NCI-H774 (cell line): ENCODE measurements at places on chromosomes 4 and X.

- peak; percentile 64 for DNase-seq
These were observed 62.3 kb upstream of the LNX1 start for GRCh38 chr4:53653484-53654053.

DNA sequence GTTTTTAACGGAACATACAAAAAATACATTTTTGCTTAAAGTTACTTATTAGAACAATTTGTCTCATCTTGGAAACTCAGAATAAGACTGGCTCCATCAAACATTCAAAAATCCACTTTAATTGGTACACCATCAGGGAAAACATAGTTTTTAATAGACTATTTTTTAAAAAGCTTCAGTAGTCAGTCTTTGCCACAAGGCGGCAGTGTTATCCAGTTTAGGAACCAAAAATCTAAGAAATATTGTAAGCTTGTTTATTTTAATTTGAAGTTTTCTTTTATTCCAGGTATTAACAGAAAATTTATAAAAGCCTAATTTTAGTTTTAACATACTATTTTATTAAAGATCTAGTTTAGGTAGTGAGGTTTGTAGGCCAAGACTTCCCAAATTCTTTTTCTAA is 107.7 kb downstream of the APOOL start:
- DNase-seq, result no peak

- DNase-seq, result no peak
These were observed 92.5 kb downstream of the GASK1B start for GRCh38 chr4:158080354-158080753.

GRCh38 chr4:4412641-4413372 is 25.9 kb downstream of the NSG1 start:
- no peak for DNase-seq

DNA sequence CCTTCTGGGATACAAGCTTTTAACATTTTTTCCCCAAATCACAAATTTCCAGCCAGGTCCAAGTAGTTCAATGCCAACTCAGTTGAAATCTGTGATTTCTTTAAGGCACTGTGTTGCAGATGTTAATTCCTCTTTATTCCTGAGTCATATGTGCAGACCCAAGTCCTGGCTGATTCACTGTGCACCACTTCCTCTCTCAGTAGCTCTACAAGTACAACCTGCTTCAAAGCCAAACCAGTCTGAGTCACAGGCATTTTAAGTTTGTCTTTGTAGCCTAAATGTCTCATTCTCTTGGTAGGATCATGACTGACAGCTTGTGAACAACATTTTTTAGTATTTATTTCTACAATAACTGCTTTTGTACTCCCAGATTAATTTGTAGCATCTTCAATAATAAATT is 165.6 kb upstream of the S100G start:
- DNase-seq, result no peak

GRCh38 chr4:133178956-133179355 is 29.9 kb downstream of the PCDH10 start:
- DNase-seq, result no peak

GRCh38 chr4:3807311-3807710 is 41.1 kb downstream of the ADRA2C start:
- DNase-seq, result no peak

- DNase-seq, result no peak
These were observed 2.8 kb downstream of the GPR101 start for GRCh38 chrX:137031039-137031438.

DNA sequence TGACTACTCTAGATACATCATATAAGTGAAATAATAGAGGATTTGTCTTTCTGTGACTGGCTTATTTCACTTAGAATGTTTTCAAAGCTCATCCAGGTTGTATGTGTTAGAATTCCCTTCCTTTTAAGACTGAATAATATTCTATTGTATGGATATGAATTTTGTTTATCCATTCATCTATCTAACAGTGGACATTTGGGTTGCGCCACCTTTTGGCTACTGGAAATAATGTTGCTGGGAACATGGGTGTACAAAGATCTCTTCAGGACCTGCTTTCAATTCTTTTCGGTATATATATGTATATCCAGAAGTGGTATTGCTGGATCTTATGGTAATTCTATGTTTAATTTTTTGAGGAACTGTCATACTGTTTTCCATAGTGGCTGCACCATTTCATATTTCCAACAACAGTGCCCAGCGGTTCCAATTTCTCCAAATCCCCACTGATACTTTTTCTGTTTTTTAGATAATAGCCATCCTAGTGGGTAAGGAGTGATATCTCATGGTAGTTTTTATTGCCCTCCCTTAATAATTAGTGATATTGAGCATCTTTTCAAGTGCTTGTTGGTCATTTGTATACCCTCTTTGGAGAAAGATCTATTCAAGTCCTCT is 3.4 kb upstream of the SCD5 start:
- no peak for DNase-seq

DNA sequence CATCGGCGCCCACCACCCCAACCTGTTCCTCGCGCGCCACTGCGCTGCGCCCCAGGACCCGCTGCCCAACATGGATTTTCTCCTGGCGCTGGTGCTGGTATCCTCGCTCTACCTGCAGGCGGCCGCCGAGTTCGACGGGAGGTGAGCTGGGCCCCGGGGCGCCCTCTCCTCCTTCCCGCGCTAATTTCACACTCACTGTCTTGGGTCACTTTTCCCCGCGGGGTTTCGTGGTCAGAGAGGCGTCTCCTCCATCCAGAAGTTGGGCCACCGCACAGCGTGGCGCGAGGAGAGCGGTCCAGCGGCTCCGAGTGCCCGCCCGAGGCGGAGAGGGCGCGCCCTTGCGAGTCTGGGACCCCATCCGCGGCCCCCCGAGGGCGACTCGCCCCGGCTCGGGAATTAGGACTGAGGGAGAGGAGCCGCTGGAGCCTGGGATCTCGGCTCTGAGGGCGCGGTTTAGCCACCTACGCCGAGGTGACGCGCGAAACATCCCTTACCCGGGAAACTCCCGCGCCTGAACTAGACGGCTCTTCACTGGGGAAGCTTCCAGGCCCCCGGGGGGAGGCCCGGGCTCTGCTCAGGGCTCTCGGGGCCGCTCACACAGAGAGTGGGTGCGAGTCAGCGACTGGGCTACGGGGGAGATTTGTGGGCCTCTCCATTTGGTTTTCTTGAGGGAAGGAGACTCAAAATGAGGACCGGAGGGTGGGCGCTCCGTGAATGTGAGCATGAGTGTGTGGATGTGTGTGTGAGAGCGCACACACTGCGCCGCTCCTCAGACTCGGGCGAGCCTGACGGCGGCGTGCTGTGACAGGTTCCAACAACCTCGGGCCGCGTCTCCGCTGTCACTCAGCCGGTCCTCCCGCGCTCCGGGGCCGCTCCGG is 551 bp downstream of the NPNT start:
- peak; percentile 14 for DNase-seq

DNA sequence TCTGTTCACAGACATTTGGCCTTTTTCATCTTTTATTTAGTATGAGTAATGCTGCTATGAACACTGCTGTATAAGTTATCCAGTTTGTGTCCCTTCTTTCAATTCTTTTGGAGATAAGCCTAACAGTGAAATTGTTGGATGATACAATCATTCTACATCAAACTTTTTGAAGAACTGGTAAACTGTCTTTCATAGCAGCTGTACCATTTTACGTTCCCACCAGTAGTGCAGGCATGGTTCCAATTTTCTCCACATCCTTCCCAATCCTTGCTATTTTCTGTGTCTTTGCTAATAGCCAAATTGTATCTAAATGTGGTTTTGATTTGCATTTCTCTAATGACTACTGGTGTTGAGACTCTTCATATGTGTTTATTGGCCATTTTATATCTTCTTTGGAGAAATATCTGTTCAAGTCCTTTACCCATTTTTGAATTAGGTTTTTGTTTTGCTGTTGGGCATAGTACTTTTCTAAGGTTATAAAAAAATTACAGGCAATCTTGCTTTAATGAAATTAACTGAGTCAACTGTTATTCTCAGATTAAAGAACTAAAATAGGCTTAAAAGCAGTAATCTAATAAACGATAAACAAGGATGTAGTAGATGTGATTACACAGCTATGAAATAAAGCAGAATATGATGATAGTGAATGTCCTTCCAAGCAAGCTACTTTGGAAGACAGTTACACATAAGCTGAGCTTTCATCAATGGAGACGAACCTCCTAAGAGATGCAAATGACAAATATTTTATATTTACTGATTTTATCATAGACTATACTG is 57.2 kb downstream of the FBXW7 start:
- no peak for DNase-seq

GRCh38 chrX:7926914-7927258 is 327 bp downstream of the PNPLA4 start:
- no peak for DNase-seq

DNA sequence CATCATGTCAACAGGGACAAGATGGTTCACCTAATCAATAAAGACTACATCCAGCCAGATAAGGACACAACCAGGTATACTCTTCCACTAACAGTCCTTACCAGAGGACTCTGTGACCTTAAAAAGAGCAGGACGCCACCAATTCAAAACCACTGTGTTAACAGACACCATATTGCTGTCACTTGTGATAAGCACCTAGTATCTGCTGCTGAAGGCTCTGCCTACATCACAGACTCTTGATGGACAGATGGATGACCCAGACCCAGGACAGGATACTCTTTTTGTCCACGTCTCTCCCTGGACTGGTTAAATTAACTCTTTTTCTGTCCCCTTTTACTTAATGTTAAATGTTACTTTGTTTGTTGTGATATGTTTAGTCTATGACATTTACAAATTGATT is 586.2 kb upstream of the AGA start:
- DNase-seq, result no peak

DNA sequence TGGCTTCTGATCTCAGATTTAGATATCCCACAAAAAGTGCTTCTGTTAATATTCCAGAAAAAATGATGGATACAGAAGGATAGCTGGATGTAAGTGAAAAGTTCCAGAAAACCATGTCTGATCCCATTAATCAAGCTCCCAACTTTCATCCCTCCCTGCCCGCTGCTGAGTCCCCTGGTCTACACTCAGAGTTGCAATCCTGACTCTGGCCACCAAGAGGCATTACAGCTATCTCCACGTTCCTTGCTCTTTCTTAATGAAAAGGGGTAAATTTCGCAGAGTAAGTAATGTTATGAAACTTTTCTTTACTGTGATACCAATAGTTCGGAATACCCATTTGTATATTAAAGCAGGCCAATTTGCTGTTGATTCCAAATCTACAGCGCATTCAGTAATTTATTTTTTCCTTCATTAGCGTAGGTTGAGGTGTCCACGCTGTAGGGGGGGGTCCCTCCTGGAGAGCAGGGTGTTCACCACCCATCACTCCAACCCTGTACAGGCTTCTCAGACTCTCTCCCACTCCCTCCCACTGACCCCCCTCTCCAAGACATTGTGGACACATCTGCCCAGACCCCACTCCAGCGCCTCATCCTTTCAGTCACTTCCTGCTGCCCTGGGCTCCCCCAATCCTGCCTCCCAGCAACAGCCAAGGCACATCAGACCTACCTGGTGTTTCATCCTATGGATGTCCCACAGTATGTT is 55.1 kb downstream of the RAB40A start:
- DNase-seq, result peak; percentile 2

DNA sequence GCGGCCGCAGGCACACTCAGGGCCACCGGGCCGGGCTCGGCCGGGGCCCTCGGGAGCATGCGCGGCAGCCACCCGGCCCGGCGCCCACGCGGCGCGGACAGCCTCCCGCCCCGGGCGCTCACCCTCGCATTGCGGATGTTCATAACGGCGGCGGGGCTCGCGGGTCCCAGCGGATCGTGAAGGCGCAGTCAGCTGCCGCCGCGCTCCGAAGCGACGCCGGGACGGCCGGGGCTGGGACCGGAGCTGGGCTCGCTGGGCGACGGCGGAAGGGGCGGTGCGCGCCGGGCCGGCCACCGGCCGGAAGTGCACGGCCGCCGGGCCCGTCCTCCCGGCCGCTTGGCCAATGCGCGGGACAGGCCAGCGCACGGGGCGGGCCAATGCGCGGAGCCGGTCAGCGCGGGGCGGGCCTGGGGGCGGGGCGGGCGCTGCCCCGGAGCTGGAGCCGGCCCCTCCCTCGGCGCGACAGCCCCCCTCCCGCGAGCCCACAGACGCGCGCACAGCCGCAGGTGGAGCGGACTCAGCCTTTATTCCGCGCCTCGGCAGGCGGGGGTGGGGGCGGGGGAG is at the start of gene NAA10:
NAA10 (minus strand) TSS at position 276 of the 564 bp plus-strand sequence; CDS start at position 143, 133 bp downstream.
- DNase-seq, result peak; percentile 83

- DNase-seq, result peak; percentile 0
These were observed 175.4 kb downstream of the SH3BGRL start for GRCh38 chrX:81377329-81377728.

- DNase-seq, result no peak
These were observed 143.3 kb upstream of the KCNIP4 start for GRCh38 chr4:22091906-22092305.

GRCh38 chrX:38841750-38842149 is 40.5 kb downstream of the MID1IP1 start:
- no peak for DNase-seq

DNA sequence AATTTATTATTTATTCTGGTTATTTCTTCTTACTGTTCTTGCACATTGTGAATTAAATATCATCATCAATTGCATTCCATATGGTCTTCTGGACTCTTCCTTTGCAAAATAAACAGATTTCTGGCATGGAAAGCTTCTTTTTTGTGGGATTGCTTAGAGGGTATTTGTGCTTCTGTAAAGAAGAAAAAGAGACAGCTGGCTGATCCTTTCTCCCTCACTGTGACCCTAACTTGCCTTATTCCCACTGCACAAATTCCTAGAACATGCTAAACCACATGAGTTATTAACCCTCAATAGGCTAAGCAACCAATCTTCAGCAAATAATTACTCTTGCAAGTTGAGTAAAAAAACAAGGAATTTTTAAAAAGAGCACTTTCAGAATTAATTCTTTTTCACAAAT is 23.8 kb upstream of the LRCH2 start:
- no peak for DNase-seq

DNA sequence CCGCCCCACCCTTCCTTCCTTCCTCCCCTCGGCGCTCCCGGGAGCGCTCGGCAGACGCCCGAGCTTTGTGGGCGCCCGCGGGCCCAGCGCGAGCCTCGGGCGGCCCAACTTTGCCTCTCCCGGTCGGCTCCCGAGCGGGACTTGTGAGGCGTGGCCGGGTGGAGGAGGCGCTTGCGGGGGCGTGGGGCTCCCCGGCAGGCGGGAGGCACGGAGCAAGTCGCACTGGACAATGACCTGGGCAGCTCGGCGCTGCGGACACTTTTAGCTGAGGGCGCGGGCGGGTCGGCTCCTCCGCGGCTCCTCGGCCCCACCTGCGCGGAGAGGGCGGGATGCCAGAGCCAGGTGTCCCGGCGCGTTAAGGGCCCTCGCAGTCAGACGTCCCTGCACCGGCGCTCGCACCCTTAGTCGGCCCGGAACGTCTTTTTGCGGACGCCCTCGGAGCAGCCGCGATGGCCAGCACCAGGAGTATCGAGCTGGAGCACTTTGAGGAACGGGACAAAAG is 385 bp downstream of the DCLK2 start:
- peak; percentile 22 for DNase-seq

GRCh38 chr4:117370944-117371668 is 285.7 kb upstream of the TRAM1L1 start:
- DNase-seq, result no peak

DNA sequence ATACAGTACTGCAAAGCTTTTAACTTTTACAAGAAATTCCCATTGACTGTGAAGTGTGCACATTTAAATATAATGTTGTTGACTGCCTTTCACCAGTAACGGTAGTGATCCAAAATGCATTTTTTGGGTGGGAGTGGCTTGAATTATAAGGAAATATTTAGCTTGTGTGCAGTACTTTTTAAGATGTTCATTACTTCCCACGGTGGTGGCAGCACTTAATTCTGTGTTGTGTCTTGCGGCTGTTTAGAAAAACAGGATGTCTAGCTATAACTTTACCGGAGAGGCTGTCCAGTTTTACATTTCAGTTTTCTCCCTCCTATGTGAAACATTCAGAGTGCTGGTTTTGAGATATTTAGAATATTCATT is 1.7 kb downstream of the TMEM131L start:
- no peak for DNase-seq
